Activated T-helper 1 cell treated with Interleukin-2 at 50 U/mL for 16 hours (primary cell): ENCODE measurements at places on chromosomes 7 and 10.

GRCh38 chr7:40498924-40499510 is 364.2 kb downstream of the SUGCT start:
- no peak for DNase-seq

GRCh38 chr7:30931929-30932540 is 20.4 kb downstream of the AQP1 start:
- DNase-seq: no peak

DNA sequence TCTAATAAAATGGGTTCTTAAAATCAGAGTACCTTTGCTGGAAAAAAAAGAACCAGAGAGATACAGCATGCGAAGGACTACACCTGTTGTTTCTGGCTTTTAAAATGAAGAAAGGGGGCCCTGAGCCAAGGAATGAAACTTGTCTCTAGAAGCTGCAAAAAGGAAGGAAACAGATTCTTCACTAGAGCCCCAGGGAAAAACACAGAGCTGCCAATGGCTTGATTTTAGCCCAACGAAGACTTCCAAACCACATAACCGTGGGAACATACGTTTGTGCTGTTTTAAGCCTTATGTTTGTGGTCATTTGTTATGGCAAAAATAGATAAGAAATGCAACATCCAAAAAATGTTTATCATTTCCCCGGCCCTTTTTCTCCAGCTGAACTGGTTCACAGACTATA is 780.0 kb downstream of the SORCS1 start:
- no peak for DNase-seq

DNA sequence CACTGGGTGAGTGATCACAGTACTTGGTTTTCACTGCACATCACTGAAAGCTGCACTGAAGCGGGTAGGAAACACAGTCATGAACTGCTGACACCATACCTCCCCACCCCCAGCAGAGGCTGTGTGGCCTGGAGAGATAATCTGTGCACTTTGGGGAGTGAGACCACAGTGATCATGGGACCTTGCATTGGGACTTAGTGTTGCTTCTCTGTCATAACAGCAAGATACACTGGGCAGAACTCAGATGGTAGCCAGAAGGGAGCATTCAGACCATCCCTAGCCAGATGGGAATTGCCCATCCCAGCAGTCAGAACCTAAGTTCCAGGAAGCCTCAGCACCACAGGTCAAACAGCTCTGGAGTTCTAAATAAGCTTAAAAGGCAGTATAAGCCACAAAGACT is 346.4 kb upstream of the TMEM229A start:
- no peak for DNase-seq

DNA sequence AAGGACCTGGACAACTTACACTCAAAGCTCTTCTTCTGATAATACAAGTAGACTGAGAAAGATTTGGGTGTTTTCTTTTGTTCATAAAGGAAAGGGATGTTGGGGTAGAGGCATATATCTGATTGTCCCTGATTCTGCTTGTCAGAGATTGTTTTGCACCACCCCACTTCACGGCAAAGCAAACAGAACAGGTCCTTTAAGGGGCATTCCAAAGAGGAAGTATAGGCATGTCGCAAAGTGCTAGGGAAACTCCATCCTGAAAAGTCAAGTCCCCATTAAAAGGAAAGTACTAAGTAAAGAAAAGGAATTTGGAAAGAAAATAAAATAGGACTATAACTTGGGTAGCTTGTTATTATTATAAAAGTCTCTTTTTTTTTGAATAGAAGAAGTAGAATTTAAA is 233.0 kb downstream of the DNAJB9 start:
- DNase-seq: no peak
